ENCODE measurements at places on chromosomes 7 and 10. TPM values are rescaled to one million over a fixed set of nuclear protein-coding genes. Genes with fewer than 3 reads are reported as not detected.

BHLHA15 gene
- 0.15 TPM for polyA plus RNA-seq

DNA sequence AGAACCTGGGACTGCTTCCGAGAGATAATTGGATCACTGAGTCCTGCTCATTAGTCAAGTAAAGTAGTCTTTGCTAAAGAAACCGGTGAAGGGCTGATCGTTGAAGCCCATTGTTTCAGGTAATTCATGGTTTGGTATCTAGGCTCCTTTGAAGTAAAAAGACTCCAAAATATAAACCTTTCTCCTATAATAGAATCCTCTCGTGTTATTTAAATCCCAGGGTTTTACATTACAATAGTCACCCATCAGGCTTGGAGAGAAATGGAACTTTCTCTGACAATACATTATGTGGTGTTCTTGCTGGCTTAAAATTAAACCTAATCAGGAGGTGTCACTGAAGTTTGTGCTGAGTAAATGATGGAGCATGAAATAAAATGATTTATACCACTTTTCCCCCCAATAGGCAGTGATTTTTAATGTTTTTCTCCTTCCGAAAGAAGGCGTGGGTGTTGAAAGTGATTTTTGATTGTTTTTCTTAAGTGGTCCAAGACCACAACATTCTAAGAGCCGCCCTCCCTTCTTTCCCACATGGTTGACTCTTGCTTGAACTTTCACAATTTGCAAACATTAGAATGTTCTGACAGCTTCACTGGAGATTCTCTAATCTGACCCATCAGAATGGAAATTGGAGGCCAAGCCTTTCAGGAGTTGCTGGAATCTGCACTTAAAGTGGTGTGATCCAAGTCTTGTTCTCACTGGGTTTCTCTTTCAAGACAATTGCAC is 44.2 kb downstream of the LRMDA start:
- DNase-seq, result no peak

- no peak for DNase-seq
These were observed 46.3 kb downstream of the MYOF start for GRCh38 chr10:93435621-93436397.

IGFBP1 gene
- polyA plus RNA-seq, result not detected

Data from foreskin keratinocyte (primary cell).